ENCODE measurements at places on chromosomes 2 and 18.

DNA sequence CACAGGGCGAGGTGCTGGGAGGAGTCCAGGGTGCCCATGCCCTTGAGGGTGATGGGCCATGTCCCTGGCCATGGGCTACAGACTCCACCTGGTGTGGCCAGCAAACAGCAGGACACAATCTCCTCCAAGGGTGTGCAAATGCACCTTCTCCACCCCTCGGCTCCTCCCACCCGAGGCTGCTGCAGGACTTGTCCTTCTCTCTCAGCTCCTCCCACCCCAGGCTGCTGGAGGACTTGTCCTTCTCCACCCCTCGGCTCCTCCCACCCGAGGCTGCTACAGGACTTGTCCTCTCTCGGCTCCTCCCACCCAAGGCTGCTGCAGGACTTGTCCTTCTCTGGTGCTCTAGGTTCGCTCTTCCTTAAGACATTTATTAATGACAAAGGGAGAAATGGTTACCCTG, 57.3 kb upstream of the SNTG2 start:
- no peak overlapping the region for H3K27ac ChIP-seq
- H3K4me1 ChIP-seq, result no peaks in the 10 kb centered on the region
- H3K27me3 ChIP-seq, result no peaks in the 10 kb centered on the region
- no peak overlapping the region for H3K4me3 ChIP-seq
- no peaks in the 10 kb centered on the region for H3K36me3 ChIP-seq

- no peaks in the 10 kb centered on the region for H3K36me3 ChIP-seq
- peaks cover 79% of the 10 kb centered on the region for H3K4me1 ChIP-seq
- no peaks in the 10 kb centered on the region for H3K27me3 ChIP-seq
- H3K4me3 ChIP-seq, result no peak overlapping the region
- no peak for DNase-seq
- no peak overlapping the region for H3K27ac ChIP-seq
These were observed 183.6 kb downstream of the THADA start for GRCh38 chr2:43412114-43412753.

GRCh38 chr2:161199912-161200701, 39.9 kb downstream of the TANK start:
- H3K27me3 ChIP-seq, result no peaks in the 10 kb centered on the region
- H3K4me3 ChIP-seq, result no peak overlapping the region
- no peaks in the 10 kb centered on the region for H3K36me3 ChIP-seq
- no peak for DNase-seq

GRCh38 chr2:241814393-241814642, 5.3 kb downstream of the NEU4 start:
- H3K27me3 ChIP-seq, result no peaks in the 10 kb centered on the region
- no peak overlapping the region for H3K4me3 ChIP-seq
- no peak overlapping the region for H3K27ac ChIP-seq
- no peak for DNase-seq

GRCh38 chr2:219612577-219613286, 14.7 kb upstream of the SLC4A3 start:
- H3K36me3 ChIP-seq, result peaks cover 31% of the 10 kb centered on the region
- DNase-seq, result no peak
- H3K27me3 ChIP-seq, result no peaks in the 10 kb centered on the region
- H3K4me3 ChIP-seq, result no peak overlapping the region
- no peak overlapping the region for H3K27ac ChIP-seq

- no peak overlapping the region for H3K27ac ChIP-seq
- no peak overlapping the region for H3K4me3 ChIP-seq
- H3K36me3 ChIP-seq, result no peaks in the 10 kb centered on the region
- DNase-seq, result no peak
These were observed 487.5 kb downstream of the DLGAP1 start for GRCh38 chr18:3967359-3968180.

- DNase-seq, result no peak
- H3K27me3 ChIP-seq, result no peaks in the 10 kb centered on the region
- no peak overlapping the region for H3K27ac ChIP-seq
- no peaks in the 10 kb centered on the region for H3K36me3 ChIP-seq
These were observed 244.2 kb upstream of the SALL3 start for GRCh38 chr18:78735131-78736014.

GRCh38 chr2:15829985-15830384, 110.4 kb upstream of the MYCN start:
- no peaks in the 10 kb centered on the region for H3K36me3 ChIP-seq
- no peak overlapping the region for H3K27ac ChIP-seq
- no peak overlapping the region for H3K4me3 ChIP-seq
- no peaks in the 10 kb centered on the region for H3K4me1 ChIP-seq
- no peak for DNase-seq

- no peak overlapping the region for H3K4me3 ChIP-seq
- no peaks in the 10 kb centered on the region for H3K27me3 ChIP-seq
- DNase-seq, result no peak
- H3K36me3 ChIP-seq, result no peaks in the 10 kb centered on the region
- H3K27ac ChIP-seq, result no peak overlapping the region
These were observed 122.8 kb upstream of the SH3BP4 start for GRCh38 chr2:234829074-234829455.

DNA sequence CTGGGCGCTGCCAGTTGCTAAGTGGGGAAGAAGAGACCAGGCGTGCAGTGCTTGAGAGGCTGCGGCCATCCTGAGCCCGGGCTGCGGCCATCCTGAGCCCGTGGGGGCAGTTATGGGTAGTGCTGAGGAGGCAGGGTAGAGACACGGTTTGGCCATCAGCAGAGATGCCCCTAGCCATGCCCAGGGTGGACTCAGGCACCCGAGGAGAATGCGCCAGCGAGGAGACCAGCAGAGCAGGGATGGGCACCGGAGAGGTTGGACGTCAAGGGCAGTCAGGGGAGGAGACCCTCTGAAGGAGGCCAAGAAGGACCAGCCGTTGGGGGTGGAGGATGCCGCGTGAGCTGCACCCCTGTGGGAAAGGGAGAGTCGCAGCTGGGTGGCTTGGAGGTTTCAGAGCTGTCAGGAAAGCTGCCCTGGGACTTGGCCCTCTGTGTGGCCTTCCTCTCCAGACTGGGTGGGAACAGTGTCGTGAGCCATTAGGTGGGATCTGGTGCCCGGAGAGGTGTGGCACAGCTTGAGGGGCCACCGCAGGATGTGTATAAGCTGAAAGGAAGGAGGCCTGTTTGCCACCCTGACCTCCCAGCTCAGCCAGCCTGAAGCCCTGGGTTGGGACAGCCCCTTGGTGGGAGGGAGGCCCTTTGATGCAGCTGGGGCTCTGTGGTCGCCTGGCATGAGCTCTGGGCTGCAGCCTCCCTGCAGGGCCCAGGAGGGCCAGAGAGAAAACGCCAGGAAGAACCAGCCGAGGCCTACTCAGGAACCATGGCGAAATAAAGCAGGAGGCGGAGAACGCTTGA, 56.0 kb downstream of the SH3BP4 start:
- DNase-seq, result no peak
- no peaks in the 10 kb centered on the region for H3K27me3 ChIP-seq
- no peak overlapping the region for H3K4me3 ChIP-seq
- H3K36me3 ChIP-seq, result no peaks in the 10 kb centered on the region
- H3K27ac ChIP-seq, result peak overlapping the region; percentile 39
- peaks cover 48% of the 10 kb centered on the region for H3K4me1 ChIP-seq

DNA sequence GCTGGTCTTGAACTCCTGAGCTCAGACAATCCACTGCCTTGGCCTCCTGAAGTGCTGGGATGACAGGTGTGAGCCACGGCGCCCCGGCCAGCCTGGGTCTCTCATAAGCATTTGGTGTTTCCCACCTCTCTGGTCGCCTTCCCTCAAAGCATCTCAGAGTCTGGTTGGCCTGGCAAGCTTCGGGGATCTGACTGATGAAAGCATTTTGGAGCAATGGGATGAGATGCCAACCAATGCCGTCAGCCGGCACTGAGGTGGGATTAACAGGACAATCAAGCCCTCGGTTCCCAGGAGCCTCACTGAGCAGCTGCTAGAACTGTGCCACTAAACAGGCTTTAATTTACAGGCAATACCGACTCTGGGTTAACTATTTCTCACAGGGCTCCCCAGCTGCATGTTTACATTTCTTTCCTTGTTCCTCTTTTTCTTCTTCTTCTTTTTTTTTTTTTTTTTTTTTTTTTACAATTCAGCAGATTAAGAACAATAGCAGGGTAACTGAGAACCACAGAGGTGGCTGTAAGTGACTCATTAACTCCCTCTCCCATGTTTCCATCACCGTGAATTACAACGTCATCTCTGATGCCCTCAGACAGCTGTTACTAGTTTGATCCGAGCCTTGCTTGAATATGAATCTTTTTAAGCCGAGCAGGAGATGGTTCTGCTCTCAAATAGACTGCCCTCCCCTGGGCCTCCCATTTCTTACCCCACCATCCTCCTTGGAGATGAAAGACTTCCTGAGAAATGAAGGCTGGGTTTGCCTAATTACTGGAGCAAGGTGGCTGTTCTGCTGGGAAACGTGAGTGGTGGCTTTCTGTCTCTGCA, 37.9 kb downstream of the ODC1 start:
- H3K27ac ChIP-seq, result no peak overlapping the region
- H3K27me3 ChIP-seq, result no peaks in the 10 kb centered on the region
- no peaks in the 10 kb centered on the region for H3K36me3 ChIP-seq
- DNase-seq, result no peak
- H3K4me3 ChIP-seq, result no peak overlapping the region
- peaks cover 41% of the 10 kb centered on the region for H3K4me1 ChIP-seq

DNA sequence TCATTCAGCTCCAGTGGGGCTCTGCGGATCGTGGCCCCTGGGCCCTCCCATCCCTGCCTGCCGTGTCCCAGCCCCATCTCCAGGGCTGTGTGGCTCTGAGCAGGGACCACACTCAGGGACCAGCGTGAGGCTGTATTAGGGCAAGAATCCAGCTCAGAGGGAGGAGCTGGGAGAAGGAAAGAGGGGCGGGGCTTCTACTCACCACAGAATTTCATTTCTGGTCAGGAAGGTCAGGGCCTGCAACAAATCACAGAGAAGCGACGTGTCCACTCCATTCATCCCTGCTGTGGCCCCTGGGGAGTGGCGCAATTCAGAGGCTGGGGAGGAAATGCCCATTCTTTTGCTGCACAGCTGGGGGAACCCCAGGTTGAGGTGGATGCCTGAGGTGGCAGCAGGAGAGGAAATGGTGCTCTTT, 828 bp downstream of the CIB4 start:
- H3K4me3 ChIP-seq, result no peak overlapping the region
- peaks cover 12% of the 10 kb centered on the region for H3K4me1 ChIP-seq
- H3K27me3 ChIP-seq, result no peaks in the 10 kb centered on the region
- DNase-seq, result peak; percentile 67

DNA sequence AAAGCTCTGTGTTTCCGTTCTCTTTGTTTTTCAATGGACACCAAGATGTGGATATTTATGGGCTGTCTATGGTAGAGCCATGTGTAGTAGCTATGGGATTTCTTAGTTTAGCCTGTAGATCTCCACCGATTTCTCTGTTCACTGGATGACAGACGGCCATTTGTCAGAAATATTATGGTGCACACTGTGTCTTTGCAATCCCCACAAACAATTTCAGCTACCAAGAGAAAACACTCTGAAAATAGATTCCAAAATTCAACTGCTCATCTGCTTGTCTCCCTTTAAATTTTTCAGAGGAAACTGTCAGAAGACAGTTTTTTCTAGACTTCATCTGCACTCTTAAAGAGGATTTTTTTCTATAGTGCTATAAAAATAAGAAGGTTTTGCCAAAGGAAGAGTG, 166.8 kb downstream of the CD226 start:
- no peaks in the 10 kb centered on the region for H3K36me3 ChIP-seq
- no peak for DNase-seq
- no peaks in the 10 kb centered on the region for H3K4me1 ChIP-seq
- H3K4me3 ChIP-seq, result no peak overlapping the region
- H3K27ac ChIP-seq, result no peak overlapping the region
- no peaks in the 10 kb centered on the region for H3K27me3 ChIP-seq

DNA sequence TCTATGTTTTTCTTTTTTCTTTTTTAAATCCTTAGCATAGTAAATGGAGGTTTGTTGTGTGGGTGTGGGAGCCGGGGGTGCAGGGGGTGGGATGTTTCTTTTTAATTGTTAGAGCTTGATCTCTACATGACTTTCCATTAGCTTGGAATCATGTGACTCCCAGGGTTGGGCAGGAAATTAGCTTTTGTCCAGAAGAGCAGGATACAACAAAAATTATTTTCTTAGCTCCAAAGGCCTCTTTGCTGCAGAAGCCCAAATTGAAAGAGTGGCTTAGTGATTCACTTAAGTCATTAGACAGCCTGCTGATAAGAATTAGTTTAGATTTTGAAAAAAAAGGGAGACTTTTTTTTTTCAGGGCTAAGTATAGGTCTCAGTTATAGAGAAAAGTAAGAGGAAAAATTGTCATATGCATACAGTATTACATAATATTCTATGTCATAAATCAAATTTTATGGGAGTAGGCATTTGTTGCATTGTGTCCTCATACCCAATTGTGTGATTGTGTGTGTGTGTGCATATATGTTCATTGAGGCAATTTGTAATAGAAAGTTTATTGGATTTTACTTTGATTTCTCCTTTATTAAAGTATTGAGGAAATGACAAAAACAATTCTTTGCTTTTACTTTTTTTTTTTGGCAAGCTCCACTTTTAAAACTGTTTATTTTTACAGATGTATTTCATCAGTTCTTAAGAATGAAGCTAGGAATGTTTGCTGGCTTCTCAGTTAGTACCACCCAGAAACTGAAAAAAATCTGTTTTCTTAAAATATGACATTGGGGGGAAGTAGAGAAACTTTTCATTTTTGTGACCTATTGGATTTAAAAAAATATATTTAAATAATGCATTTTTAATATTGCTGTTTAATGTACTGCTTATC, 47.4 kb downstream of the TSPYL6 start:
- H3K36me3 ChIP-seq, result no peaks in the 10 kb centered on the region
- H3K27ac ChIP-seq, result peak overlapping the region; percentile 41
- H3K4me1 ChIP-seq, result peaks cover 27% of the 10 kb centered on the region
- no peak for DNase-seq
- no peak overlapping the region for H3K4me3 ChIP-seq
- H3K27me3 ChIP-seq, result no peaks in the 10 kb centered on the region

GRCh38 chr2:24626131-24626530, 135.1 kb downstream of the NCOA1 start:
- DNase-seq, result no peak
- H3K4me3 ChIP-seq, result no peak overlapping the region
- H3K36me3 ChIP-seq, result no peaks in the 10 kb centered on the region
- H3K27me3 ChIP-seq, result no peaks in the 10 kb centered on the region
